ENCODE measurements at places on chromosomes 2 and 18.

- DNase-seq: no peak
Measured at GRCh38 chr18:32302806-32303205, 113.0 kb downstream of the MEP1B start.

DNA sequence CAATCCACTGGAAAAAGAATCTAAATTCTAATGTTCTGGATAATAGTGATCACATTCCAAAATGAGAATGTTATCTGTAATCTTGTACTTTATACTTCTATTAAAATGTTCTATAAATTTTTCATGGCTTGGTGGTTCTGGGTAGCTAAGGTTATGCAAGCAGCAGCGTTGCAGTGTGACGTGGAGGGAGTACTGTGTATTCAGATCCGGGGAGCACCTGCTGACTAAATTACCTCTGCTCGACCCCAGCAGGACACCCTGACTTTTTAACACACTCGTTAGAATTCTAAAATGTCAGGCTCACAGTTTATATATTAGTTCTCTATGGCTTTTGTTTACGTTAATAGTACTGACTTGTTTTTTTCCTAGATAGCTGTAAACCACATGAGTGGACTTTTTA, 13.0 kb downstream of the ATIC start:
- no peak for DNase-seq

GRCh38 chr2:219998714-219999227, 371.3 kb downstream of the SLC4A3 start:
- no peak for DNase-seq

DNA sequence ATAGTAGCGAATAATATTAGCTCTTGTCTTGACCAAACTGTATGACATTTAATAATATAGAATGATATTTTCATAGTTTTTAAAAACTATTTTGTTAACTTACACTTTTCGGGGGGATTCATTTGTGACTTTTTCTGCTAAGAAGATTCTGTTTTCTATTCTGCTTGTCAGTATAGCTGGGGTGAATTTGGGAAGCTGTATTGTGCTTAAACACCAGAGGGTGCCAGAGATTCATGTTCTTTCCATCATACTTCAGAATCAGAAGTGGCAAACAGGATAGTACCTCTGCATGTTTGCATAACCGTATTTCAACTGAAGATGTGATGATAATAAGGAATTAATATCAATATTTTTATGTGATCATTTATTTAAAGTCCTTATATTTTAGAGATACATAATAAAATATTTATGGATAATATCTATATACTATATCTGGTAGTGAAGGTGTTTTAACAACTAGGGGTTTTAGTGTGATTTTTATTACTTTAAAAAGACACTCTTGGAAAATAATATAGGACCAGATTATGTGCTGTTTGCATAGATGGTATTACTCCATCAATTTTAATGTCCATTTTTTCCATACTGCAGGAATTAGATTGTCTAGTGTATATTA, 81.0 kb downstream of the TAF4B start:
- no peak for DNase-seq

DNA sequence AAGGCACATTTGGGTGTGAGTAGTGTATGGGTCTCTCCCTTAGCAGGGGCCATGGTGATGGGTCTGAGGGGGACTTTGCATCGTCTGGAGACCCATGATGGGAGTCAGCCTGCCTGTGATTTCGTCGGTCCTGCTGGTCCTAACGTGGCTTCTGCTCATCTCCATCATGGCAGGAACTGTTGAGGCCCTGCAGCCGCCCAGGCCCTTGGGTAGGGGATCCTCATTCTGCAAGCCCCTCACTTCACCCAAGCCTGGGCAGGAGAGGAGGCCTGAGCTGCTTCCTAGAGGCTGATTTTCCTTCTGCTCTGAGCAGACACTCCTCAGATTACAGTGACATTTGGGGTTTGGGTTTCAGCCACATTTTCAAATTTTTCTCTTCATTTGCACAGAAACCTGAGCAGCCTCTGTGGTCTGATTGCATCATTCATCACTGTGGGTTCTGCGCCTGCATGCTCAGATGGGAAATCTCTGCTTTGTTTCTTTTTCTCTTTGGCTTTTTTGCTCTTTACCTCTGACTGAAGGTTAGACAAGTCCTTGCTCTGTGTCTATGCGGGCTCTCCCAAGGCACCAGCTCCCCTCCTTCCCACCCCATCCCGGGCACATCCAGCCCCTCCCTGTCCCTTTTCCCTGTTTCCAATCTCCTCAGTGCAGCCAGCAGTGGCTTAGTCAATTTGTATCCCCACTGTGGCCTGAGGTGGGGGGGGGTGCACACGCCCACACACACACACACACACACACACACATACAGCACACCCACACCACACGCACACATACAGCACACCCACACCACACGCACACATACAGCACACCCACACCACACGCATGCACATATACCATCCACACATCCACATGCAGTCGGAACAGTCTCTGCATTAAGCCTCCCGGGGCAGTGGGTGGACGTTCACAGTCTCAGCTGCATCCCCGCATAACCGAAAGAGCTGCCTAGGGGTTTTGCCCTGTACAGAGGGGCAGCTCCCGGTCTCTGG, 305.4 kb upstream of the HS6ST1 start:
- no peak for DNase-seq

DNA sequence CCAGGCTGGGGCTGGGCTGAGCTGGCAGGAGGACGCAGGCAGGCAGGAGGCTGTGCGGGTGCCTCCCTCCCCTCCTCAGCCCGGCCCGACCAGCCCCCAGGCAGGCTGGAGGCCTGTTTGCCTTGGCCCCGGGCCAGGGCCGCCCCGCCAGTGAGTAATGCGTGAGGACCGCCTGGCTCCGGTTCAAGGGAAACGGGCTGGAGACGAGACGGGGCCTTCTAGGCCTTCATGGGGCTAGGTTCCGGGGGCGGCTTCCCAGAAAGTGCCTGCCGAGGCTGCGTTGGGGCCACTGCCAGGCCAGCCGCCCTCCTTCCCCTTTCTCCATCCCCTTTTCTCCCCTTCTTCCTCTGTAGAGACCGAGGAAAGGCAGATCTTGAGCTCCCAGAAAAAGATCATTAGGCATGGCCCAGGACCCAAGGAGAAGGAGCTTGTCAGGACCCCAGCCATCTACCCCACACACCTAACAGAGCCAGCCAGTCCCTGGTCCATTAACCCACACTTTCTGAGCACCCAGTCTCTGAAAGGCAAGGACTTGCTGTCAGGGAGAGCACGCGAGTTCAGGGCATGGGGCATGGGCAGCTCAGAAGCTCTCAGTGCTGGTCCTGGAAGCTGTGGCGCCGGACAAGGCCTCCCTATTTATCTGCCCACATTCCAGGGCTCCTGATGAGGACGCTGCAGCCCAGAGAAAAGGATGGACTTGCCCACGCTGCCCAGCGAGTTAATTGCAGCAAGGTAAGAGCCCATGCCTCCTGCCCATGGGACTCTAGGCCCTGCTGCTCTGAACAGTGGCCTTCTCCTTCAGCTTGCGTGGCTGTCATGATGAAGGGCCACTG, 48.5 kb downstream of the SMAD7 start:
- DNase-seq: no peak

DNA sequence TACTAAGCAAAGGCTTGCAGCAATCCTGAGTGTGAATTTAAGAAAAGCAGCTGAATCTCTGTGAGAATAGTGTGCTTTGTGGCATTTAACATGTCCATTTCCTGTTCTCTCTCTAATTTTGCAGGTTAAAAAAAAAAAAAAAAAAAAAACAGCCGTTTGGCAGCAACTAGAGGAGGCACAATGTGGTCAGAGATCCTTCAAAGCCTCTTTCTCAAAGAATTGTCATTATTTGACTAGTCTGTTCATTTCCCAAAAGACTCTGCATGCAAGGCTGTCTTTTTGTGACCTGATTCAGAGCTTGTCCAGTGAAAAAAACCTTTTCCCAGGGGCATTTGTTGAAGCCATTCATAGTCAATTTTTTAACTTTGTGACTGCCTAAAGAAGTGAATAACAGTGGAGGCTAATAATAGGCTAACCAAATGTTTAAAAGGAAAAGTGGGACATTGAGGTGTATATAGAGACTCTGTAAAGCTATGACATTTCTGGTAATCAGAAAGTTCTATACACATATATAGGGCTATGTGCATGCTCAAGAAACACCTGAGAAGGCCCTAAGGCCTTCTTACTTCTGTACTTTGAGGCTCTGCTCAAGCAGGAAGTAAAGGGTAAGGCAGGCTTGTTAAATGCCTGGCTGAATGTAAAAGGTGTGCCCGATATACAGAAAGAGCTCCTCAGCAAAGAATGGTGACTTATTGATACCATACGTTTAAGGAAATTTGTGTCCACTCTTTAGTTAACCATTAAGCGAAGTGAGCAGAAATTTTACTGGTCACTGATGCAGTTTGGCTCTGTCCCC, 289.6 kb upstream of the RAB6C start:
- no peak for DNase-seq
